ENCODE measurements at places on chromosomes 7 and 10. TPM values are rescaled to one million over a fixed set of nuclear protein-coding genes. Genes with fewer than 3 reads are reported as not detected.

Gene FKBP14
- 5.3 TPM for total RNA-seq

Gene GTPBP10
- 29.4 TPM for total RNA-seq

Gene GNAT3
- not detected for total RNA-seq

Gene GPNMB
- total RNA-seq = 0.10 TPM

Gene ERLIN1
- 13.9 TPM for total RNA-seq

Data from activated naive CD4-positive, alpha-beta T cell treated with anti-CD3 and anti-CD28 coated beads, Interleukin-2, amount 10 ng/mL, durations not matched to agents 5 hours and 36 hours (primary cell).